ENCODE measurements at places on chromosomes 13 and 19.

DNA sequence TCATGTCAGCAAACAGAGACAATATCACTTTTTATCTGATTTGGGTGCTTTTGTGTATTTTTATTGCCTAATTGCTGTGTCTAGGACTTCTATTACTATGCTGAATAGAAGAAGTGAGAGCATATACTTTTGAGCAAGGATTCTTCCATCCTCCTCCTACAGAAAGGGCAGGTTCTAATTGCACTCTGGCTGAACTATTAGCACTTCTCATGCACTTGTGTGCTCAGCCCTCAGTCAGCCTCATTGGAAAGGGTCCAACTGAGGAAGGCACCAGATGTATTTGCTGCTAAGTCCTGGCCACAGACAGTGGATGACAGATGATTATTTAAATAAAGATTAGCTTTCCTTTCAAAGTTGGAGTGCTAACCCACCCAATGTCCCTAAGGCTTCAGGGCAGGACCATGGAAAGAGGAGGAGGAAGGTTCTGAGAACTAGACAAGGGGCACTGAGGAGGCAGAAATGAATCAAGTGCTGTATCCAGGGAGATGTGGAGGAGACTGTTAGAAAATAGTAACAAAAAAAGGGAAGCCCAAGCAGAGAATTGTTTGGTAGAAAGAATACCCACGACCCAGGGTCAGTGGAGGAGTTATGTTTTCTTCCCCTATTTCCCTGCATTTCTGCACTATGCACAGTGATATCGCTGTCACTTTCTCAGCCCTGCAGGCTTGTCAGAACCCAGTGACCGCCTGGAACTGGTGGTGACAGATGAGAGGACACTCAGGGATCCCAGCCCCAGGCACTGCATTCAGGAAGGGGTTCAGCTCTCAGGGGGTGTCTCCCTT lies 8.0 kb downstream of the LILRB4 start:
- no peak for DNase-seq

DNA sequence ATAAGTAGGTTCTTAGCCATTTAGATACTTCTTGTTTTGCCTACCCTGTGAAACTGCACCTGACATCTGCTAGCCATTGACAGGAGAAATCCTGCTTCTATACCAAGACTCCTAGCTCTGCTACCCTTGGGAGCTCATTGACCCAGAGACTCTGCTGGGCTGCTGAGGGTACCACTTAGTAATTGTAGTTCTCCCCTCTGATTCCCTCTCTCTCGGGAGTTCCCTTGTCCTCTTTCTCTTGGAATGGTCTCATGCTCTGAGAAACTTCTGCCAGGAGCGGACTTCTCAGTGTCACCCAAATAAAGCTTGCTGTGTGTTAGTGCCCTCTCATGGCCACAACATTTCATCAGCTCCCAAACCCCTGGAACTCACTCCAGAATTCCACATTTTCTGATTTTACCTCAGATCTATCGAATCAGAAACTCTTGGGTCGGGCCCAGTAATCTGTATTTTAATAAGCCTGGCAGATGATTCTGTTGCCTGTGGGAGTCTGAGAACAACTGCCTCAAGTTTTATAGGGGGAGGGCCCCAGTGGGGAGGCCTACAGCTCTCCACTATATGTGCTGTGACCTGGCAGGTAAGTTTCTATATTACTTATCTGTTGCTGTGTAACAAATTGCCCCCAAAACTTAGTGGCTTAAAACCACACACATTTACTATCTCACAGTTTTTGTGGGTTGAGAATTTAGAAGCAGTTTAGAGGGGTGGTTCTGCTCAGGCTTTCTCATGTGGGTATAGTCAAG lies 221.1 kb downstream of the TDRD3 start:
- peak; percentile 4 for DNase-seq

GRCh38 chr13:70223911-70224310 lies 115.7 kb upstream of the KLHL1 start:
- no peak for DNase-seq

DNA sequence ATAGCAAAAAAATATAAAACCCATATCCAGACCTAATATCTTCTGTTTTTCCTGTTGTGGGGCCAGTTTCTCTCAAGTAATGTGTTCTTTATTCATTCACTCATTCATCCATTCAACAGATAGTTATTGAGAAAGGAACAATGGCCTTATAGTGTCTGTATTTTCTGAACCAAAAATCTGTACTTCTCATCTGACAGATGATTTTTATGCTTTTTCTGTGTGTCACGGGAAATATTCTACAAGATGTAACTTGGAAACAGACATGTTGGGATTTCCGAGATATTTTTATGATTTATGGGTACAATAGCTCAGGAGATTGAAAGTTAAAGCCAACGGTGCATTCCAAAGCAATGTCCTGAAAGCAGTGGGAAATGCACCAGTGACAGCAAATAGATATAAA lies 5.7 kb downstream of the ACOD1 start:
- DNase-seq, result no peak

DNA sequence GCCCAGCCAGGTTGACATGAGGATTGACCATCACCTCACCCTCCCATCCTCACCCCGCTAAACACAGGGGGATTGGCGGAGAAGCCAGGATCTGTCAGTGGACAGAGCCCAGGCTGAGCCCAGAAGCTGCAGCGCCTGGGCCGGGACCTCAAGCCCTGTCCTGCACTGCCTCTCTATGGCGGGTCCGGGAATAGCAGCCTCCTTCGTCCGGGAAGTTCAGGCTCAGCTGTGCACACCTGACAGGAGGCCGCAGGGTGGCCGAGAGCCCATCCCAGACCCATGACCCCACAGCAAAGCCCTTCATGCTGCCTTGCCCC lies 67.8 kb downstream of the SPACA7 start:
- DNase-seq, result peak; percentile 79

- DNase-seq, result no peak
Observed at GRCh38 chr13:48738311-48738710, 84.6 kb downstream of the CYSLTR2 start.

GRCh38 chr19:9709305-9709704 lies 34.4 kb upstream of the ZNF562 start:
- no peak for DNase-seq

DNA sequence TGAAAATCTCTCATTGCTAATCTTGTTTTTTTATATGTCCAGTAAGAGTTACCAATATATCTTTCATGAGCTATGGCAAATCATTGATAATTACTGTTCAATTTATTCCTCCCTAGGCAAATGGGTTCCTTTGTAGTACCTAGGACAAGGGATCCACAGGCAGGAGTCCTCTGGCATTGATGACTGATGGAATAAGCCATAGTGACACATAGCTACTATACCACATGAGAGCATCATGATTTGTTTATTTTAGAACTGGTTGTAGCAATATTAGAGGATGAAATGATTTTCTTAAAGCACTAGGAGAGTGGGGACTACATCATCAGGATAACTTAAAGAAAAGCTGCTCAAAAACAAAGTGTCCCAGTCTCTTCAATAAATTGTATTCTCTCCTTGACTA lies 21.7 kb upstream of the MAB21L1 start:
- DNase-seq, result no peak

DNA sequence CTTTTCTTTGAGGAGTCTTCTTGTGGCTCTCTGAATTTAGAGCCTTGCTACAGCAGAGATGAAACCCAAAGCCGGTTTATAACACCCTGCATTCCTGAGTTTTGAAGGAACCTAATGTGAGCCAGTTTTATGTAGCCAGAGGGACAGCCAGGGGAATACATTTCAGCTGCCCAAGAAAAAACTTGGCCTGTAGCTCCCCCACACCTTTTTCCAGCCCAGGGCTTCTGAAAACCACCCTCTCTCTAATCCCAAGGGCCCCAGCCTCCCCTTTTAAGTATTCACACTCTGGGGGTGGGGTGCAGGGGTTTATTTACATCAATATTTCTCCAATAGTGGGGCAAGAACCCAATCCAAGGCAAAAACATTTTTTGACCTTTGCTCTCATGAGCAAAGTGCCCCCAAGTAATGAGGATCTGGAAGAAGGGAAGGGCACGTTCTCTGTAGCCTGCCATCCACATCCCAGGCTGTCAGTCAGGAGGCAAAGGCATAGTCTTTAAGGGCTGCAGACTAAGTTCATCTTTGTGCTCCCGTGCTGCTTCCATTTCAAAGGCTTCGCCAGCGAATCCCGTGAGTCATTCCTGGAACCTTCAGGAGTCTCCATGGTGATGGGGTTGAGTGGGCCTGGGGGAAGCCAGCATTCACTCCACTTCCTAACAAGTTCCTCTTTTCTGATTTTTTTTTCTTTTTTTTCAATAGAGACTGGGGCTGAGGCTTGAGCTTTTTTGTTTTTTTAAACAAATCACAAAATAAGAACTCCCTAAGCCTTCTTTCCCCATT lies 33.2 kb upstream of the MEDAG start:
- DNase-seq, result no peak

GRCh38 chr19:5643060-5643459 lies 20.2 kb downstream of the SAFB start:
- DNase-seq, result no peak

GRCh38 chr13:94632226-94632980 lies 30.7 kb downstream of the GPR180 start:
- no peak for DNase-seq

GRCh38 chr13:49097374-49097773 lies 121.7 kb downstream of the FNDC3A start:
- DNase-seq, result no peak

GRCh38 chr13:65623148-65623547 lies 1607.0 kb downstream of the PCDH9 start:
- DNase-seq, result no peak

- no peak for DNase-seq
Observed at GRCh38 chr19:30367421-30367820, 4.8 kb upstream of the ZNF536 start.

- DNase-seq, result peak; percentile 87
Observed at GRCh38 chr13:49996951-49997895, at the start of gene TRIM13. Gene TRIM13, plus strand, starts transcription at chr13:49997042. Its CDS starts 14,899 bp downstream, at chr13:50011941.

- DNase-seq, result peak; percentile 71
Observed at GRCh38 chr13:73873940-73874830, 260.0 kb downstream of the KLF12 start.

GRCh38 chr19:49165865-49166301 lies 8.3 kb downstream of the TRPM4 start:
- peak; percentile 20 for DNase-seq

- DNase-seq, result peak; percentile 11
Observed at GRCh38 chr19:47110521-47111005, 3.0 kb downstream of the ZC3H4 start.

DNA sequence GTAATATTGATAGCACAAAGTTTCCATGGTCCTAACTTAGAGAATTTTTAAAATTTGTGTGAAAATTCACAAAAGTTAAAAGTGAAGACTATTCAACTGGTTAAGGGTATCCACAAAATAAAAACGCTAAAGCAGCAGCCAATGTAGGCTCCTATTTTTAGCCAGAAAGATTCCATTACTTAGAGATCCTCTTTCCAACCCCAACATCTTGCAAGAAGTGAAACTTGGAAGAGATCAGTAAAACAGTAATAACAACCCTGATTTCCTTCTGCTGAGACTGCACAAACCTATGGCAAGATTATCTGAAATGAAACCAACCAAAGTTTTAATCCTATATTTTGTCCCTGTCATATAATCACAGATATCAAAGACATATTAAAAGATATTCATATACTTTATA lies 8.5 kb downstream of the TBC1D4 start:
- DNase-seq, result no peak

GRCh38 chr13:36030670-36031331 lies 100.4 kb downstream of the DCLK1 start:
- no peak for DNase-seq

DNA sequence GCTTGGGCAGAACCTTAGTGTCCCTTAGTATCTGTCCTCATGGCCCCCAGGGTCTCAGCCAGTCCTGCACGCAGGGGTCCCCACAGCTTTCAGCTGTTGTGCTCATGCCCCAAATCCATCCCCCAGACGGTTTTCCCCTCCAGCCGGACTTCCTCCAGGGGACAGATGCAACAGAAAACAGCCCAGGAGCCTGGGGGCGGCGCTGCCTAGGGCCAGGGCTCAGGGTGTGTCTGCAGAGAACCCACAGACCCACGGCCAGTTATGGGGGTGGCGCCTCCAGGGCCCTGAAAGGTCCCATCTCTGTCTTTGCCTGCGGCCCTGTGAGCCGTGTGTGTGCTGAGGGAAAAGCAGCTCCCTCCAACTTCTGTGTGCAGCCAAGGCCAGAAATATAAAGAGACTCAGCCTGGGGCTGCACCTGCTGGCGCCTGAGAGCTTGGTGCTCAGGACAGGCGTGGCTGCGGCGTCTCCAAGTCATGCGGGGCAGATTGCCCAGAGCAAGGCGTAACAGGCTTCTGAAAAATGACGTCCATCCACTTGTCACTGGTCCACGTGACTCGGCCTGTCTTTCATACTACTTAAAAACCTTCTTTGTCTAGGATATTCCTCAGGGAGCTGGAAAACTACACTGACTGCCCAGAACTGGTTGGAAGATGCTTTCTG lies 22.1 kb upstream of the F7 start:
- DNase-seq, result peak; percentile 61

DNA sequence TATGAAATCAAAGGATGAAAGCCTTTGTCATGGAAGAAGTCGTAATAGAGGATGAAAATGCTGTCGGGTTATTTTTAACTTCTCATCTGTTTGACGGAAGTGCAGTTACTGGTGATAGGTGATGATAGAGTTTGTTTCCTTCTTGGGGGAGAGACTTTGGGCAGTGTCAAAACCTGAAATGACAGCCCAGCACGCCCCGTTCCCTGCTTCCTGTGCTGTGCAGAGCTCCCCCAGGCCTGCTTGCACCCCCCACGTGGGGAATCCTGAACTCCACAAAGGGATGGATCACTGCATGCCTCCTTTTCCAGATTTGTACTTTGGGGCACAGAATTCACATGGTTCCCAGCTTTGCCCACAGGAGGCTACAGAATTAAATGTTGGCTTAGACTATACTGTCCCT lies 102.7 kb downstream of the ATP11A start:
- no peak for DNase-seq

DNA sequence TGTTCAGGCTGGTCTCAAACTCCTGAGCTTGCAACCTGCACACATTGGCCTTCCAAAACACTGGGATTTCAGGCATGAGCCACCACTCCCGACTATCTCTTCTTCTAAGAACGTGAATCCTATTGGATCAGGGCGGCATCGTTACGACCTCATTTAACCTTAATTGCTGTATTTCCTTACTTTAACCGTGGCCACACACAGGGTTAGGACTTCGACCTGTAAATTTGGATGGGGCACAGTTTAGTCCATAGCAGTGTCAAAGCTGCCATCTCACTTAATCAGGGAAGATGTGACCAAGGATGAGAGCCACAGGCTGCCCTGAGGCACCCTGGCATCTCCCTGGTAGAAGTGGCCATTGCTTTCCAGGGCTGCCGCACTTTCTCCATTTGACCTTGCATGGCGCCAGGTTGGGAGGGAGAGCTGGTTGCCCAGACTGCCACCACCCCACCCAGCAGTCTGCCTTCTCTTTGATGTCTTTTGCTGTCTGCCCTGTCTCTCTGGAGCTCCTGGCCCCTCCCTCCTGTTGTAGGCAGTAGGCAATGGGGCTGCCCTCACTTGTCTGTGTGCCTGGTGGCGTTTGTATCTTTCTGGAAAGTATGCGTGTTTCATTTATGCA lies 141.3 kb upstream of the RNF113B start:
- DNase-seq, result no peak

GRCh38 chr19:47497050-47497766 lies 13.2 kb upstream of the KPTN start:
- peak; percentile 80 for DNase-seq

GRCh38 chr19:33464733-33465115 lies 56.9 kb downstream of the PEPD start:
- DNase-seq, result no peak

Measured in NCI-H524 (cell line).